ENCODE measurements at places on chromosomes 1 and 21.

DNA sequence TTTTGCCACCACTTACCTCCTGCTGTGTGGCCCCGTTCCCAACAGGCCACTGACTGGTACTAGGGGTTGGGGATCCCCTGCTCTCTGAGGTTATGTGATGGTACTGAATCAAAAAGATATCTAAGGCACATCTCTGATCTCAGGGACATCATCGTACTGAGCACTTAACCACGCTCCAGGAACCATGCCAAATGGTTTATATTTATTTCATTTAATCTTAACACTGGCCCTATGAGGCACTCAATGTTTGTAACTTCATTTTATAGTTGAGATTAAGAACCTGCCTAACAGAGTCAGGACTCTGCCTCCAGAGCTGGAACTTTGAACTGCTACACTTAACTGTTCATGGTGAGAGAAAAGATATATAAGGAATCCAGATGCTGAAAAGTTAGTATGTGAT, 98.0 kb upstream of the HP1BP3 start:
- DNase-seq = no peak

- no peak for DNase-seq
Observed at GRCh38 chr1:7279769-7280168, 491.3 kb upstream of the VAMP3 start.

DNA sequence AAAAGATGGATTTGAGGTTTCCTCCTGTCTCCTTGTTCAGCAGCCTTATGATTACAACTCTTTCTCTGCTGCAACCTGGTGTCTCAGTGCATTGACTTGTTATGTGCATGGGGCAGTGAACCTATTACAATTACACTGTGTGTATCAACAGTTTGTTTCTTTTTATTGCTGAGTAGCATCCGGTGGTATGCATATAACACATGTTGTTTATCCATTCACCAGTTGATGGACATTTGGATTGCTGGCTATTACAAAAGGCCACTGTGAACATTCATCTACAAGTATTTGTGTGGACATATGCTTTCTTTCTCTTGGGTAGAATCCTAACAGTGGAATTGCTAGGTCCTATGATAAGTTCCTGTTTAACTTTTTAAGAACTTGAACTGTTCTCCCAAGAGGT, 65.9 kb downstream of the FMO4 start:
- no peak for DNase-seq

GRCh38 chr1:157856538-157856937, 14.9 kb upstream of the CD5L start:
- no peak for DNase-seq

GRCh38 chr1:9331016-9331415, 38.3 kb downstream of the SPSB1 start:
- DNase-seq = no peak

GRCh38 chr1:112544011-112544688, 35.4 kb downstream of the WNT2B start:
- DNase-seq = peak; percentile 14

- no peak for DNase-seq
Observed at GRCh38 chr1:39827201-39827600, 38.5 kb upstream of the BMP8B start.

GRCh38 chr1:247266053-247266452, 10.2 kb downstream of the VN1R5 start:
- no peak for DNase-seq

GRCh38 chr1:52119301-52120079, 22.4 kb upstream of the ZFYVE9 start:
- DNase-seq = no peak

GRCh38 chr1:174000371-174000770, 21.8 kb downstream of the RC3H1 start:
- no peak for DNase-seq

DNA sequence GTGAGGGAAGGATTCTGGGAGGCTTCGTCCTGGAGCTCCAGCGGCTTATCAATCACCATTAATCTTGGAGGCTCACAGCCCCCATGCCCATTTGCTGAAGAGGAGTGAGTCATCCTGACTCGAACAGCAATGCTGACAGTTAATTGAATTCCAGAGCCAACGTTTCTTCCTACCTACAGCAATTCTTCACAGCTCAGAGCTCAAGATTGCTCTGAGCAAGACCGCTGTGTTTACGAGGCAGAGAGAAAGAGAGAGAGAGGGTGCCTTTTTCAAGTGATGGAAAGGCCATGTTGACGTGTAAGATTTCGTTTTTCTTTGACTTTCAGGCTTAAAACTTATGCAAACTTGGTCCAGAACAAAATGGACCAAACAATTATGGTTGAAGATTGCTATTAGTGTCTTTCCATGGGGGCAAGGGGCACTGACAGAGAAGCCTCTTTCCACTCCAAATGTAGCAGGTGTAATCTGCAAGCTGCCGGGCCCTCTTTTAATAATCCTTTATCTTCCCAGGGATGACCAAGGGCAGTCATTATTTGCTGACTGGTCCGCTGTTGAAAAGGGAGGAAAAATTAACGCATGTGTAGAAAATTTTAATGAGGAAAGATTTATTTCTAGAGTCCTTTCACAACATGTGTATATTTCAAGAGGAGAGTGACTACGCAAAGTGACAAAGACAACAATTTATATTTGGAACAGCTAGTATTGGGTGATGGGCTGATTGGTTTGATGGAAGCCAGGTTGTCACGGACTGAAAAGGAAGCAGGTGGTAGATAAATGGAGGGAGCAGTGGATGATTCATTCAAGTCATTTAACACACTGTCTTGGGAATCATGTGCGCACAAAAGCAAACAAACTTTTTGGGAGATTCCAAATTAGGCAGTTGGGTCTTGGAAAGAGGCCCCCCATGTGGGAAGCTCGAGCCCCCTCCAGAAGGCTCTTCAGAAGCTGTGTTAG, 136.1 kb upstream of the IRF2BP2 start:
- DNase-seq = no peak

- no peak for DNase-seq
Observed at GRCh38 chr1:76230842-76231281, 156.3 kb downstream of the ST6GALNAC3 start.

GRCh38 chr21:44854664-44855446, 18.6 kb downstream of the PTTG1IP start:
- no peak for DNase-seq

DNA sequence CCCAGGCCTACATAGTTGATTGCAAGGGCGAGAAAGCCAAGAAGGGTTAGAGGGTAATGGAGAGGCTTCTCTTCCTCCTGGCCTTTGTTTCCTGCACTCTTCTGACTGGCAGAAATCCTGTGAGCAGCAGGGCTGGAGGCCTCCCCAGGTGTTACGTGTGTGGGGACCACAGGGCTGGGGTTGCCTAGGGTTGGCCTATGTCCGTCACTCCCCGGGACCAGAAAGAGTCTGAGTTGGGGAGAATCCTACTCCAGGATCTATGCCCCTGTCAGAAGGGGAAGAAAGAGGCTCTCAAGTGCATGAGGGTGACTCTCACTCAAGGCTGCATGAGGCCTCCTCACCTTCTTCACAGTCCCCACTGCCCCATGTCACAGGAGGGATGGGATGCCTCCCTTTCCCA, 38.5 kb downstream of the IGFN1 start:
- DNase-seq = no peak

- no peak for DNase-seq
Observed at GRCh38 chr21:29333406-29333805, 34.7 kb downstream of the BACH1 start.

DNA sequence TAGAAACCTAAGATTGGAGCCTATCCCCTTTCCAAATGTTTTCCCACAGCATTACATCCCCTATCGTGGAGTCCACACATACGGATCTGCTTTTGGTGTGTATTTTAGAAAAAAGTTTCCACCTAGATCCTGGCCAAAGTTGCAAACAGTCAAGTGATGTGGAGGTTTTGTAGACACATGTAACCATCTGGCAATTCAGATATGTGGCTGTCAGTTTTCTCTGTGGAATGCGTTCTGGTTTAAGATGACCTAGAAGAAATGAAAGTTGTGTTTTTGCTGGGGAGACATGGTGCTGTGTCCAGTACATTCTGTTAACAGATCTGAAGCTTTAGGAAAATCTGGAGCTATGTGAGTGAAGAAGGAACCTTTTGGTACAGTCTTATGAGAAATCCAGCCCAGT, 14.8 kb downstream of the RNF220 start:
- DNase-seq = no peak

GRCh38 chr21:43211760-43212115, 42.9 kb downstream of the CRYAA start:
- DNase-seq = no peak

DNA sequence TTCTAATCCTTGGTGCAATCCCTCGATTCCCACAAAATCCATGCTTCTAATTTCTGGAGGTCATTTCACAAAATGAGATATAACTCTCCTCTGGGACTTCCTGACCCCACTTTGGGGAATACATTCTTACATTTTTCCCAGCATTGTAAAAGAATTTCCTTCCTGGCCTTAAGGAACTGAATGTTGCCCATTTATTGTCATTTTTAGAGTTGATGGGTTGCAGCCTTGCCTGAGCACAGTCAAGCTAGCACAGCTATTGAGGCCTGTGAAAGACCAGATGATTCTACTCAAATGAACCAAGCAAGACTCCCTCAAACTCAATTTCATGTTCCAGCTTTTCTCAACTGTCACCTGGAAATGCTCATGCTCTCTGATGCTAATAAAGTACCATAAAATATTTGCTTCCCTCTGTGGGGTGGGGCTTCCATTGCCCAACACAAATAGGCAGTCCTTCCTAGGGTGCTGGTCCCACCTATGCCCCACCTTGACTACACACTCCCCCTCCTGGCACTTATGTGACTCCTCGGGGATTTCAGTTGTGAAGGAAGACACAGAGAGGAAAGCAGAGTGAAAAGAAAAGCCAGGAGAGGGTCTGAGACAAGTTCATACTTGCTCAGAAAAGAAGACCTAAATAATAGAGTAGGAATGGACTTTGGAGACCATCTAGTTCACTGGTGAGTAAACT, 24.0 kb upstream of the CDC7 start:
- DNase-seq = no peak

- DNase-seq = no peak
Observed at GRCh38 chr21:28771790-28772501, 220.7 kb downstream of the LTN1 start.

- DNase-seq = no peak
Observed at GRCh38 chr1:89810302-89810701, 10.5 kb upstream of the LRRC8D start.

GRCh38 chr1:162130308-162130707, 60.8 kb downstream of the NOS1AP start:
- no peak for DNase-seq

GRCh38 chr1:41268154-41268770, 26.2 kb upstream of the SCMH1 start:
- peak; percentile 81 for DNase-seq

DNA sequence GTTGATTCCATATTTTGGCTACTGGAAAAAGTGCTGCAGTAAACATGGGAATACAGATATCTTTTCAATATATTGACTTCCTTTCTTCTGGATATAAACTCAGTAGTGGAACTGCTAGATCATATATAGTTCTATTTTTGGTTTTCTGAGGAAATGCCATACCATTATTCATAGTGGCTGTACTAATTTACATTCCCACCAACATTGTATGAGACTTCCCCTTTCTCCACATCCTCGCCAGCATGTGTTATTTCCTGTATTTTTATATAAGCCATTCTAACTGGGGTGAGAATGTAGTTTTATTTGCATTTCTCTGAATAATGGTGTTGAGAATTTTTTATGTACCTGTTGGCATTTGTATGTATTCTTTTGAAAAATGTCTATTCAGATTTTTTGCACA, 385.2 kb downstream of the NUF2 start:
- DNase-seq = no peak

DNA sequence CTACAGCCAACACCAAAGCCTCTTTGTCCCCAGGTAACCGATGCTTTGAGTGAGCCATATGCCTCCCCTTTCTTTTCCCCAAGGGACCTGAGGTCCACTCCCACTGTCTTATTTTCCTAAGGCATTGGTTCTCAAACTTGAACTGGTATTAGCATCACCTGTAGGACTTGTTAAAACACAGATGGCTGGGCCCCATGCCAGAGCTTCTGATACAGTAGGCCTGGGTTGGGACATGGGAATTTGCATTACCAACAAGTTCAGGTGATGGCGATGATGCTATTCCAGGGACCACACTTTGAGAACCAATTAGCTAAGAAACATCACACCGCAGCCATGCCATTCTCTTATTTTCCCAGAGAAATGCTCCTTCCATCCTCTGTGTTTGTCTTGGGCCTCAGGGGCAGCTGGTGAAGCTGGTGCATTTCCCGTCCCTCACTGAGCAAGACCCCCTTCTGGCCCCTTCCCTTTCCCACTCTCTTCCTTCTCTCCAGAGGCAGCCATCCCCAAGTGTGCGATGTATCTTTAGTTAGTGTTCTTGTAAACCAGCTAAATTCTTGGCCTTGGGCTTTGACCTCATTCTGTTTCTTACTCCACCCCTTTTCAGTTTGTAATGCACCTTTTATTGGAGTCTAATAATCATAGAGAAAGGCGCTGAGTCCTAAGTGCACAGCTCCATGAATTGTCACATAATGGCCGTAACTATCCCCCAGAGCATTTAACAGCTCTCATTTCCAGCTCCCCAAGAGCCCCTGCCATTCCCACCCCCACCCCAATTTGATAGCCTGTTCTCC, 14.2 kb upstream of the TTC22 start:
- no peak for DNase-seq

GRCh38 chr1:14321422-14321821, 277.1 kb upstream of the KAZN start:
- no peak for DNase-seq

- peak; percentile 12 for DNase-seq
Observed at GRCh38 chr1:50750021-50750619, 209.9 kb downstream of the FAF1 start.

GRCh38 chr1:36134505-36135329, 9.7 kb upstream of the COL8A2 start:
- peak; percentile 63 for DNase-seq

DNA sequence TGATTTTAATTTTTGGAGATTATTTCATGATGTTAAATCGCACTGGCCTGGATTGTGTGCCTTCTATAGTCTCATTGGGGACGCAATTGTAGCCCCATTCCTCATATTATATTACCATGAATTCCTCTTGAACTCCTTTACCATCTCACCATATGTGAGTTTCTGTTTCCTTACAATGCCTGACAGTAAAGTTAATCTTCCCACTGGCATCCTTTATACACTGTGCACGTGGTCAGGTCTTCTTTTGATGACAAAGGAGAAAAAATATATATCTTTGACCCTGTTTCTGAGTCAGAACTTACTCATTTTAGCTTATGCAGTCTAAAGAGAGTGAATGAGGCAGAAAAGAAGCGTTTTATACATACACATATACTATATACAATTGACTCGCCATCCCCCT, 774 bp upstream of the ABL2 start:
- DNase-seq = peak; percentile 54
